GM04504 (cell line): ENCODE measurements at places on chromosomes 1 and 21.

DNA sequence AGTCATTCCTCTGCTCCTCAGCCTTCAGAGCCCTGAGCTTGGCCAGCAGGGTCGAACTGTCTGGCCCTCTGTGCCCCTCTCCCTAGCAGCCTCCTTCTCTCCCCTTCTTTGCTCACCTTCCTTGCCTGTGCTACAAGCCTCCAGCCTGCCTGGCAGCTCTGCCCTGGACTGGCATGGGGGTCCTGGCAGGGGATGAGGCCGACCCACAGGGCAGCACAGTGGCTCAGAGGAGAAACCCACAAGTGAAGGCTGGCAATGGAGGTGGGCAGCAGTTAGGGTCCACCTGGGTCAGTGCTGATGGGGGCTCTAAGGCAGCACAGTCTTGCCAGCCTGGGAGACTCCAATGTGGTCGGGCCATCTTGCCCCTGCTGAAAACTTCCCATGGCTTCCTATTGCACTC lies 274.2 kb downstream of the GRIK3 start:
- no peak for DNase-seq

- DNase-seq = no peak
Measured at GRCh38 chr1:245370905-245371581, 216.3 kb downstream of the KIF26B start.

- no peak for DNase-seq
Measured at GRCh38 chr1:31885851-31886250, 52.3 kb downstream of the PTP4A2 start.

GRCh38 chr1:119943216-119943615 lies 46.9 kb upstream of the ADAM30 start:
- no peak for DNase-seq

GRCh38 chr1:25122747-25123146 lies 109.6 kb downstream of the SYF2 start:
- DNase-seq = no peak

GRCh38 chr1:27575840-27576331 lies 28.1 kb downstream of the AHDC1 start:
- DNase-seq = no peak

GRCh38 chr1:230332061-230332460 lies 94.1 kb downstream of the PGBD5 start:
- DNase-seq = no peak

- no peak for DNase-seq
Measured at GRCh38 chr1:17669866-17670451, 85.2 kb upstream of the ACTL8 start.

DNA sequence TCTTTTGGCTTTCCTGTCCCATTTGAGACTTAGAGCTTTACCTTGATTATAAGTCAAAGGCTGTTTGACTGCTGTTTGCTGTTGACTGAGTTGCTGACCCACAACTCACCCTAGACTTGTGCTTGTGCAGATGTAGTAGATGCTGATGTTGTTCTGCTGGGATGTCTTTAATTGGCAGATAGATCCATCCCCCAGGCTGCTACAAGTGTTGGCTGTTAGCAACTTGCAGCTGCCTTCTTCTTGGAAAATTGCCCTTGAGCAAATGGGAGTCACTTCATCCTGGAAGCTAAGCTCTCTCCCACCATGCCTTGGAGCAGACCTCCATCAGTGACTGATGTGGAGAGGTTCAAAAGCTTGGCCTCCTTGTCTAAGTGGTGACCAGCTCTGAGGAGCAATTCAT lies 139.3 kb upstream of the KIAA0040 start:
- no peak for DNase-seq

DNA sequence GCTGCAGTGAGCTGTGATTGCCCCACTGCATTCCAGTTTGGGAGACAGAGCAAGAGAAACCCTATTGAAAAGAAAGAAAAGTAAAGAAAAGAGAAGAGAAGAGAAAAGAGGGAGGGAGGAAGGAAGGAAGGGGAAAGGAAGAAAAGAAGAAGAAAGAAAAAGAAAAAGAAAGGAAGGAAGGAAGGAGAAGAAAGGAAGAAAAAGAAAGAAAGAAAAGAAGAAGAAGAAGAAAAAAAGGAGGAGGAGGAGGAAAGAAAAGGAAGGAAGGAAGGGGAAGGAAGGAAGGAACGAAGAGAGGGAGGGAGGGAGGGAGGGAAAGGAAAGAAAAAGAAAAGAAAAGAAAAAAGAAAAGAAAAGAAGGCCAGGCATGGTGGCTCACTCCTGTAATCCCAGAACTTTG lies 10.2 kb downstream of the SLC5A9 start:
- DNase-seq = no peak

DNA sequence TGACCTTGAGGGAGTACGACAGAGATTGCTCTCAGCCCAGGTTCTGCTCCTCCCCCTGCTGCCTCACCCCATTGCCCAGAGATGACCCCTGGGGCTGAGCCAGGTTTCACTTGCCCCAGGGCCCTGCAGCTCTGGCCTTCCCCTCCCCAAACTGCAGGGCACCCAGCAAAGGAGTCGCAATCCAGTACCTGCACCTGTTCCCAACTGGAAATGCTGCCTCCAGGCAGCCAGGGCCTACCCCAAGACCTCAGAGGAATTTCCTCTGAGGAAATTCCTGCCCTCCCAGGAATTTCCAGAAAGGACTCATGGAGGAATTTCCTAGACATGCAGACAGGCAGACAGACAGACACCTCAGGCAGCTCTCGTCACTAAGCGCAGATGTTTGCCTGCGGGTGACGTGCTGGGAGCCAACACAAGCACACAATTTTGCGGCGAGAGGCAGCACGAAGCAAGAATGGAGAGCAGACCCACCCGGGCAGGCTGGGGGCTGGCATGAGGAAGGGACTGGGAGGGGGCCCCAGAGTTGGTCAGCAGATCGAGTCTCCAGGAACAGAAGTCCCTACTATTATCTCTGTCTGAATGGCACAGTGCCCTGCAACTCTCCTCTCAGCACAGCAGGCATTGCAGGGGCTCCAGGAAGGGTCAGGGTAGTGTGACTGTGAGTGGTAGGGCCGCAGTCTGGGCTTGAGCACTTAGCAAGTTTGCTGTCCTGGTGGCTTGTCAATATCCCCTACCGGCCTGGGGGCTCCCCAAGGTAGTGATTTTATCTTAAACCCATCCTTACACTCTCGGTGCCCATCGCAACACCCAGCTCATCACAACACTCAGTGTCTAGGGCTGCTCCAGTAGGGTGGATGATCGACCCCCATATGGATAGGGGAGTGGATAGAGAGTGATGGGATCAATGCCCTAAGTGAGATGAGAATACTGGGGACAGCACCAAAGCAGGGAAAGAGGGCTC lies 2.9 kb upstream of the EFNA1 start:
- no peak for DNase-seq

- DNase-seq = no peak
Measured at GRCh38 chr1:46478721-46479485, 10.7 kb upstream of the DMBX1 start.

DNA sequence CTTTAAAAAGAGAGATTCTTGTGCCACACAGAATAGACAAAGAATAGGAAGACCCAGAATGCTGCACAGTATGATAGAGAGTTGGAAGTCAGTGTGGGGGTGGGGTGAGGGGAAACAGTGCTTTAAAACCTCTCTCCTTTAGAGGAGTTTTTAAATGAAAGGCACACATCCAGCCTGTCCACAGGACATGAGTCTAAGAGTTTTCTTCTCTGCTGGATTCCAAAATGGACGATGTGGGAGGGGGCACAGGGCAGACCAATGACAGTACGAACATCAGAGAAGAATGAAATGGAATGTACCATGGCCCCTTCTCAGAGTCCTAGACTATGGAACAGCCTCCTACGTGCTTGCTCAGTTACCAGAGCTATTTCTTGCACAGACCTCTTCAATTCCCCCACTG lies 458.2 kb upstream of the DAB1 start:
- DNase-seq = no peak

- DNase-seq = peak; percentile 94
Measured at GRCh38 chr1:214551436-214552173, at the start of gene PTPN14. Gene PTPN14, minus strand, starts transcription at chr1:214551602. Its CDS starts 86,799 bp downstream, at chr1:214464803.

DNA sequence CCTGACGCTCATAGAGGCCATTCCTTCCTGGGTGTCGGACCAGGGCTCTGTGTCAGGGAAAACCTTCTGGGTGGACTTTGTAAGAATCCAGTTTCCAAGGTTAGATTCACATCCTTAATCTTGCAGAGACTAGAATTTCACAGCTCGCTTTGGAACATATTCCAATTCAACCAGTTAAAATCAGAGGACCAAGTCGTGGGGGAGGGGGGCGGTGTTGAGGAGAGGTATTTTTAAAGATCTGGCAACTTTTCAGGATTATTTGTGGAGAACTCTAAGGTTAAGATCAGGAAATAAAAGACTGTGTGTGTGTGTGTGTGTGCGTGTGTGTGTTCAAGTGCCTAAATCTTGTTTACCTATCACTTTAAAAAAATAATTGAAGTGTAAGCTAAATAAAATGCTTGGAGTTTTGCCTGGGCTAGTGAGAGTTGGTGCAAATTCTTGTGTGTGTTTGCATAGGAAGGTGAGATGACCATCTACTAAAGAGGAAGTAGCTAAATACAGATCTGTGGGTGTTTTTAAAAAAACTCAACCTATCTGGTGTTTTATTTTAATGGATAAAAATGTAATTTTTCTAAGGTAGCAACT lies 21.8 kb downstream of the TENT5C start:
- DNase-seq = no peak

DNA sequence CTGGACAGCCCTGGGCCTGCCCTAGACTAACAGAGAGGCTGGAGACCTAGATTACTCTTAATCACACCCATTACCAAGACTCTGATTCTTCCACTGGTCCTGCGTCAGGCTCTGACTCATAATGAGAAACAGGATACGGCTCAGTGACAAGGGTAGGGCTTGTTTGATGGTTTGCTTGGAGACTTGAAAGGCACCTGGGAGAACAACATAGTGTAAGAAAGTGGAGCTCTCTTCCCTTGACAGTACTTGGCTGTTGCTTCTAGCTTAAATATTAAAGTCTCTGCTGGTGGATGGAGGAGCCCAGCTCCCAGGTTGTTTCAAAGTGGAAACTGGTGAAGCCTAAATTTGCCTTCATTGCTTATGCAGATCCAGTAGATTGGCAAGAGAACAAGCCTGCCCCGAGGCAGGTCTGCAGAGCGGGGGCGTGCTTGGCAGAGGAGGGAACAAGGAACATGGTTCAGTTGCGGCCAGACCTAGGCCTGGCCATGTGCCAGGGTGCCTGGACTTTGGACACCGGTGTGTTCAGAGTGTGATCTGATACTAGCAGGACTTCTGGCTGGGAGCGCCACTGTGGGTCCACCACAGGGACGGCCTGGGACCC lies 480.6 kb downstream of the CAMTA1 start:
- DNase-seq = peak; percentile 53
